ENCODE measurements at places on chromosomes 5 and 9.

- DNase-seq = no peak
Measured at GRCh38 chr9:36298566-36298965, 40.3 kb upstream of the GNE start.

GRCh38 chr9:135817951-135818717 is 89.2 kb downstream of the CAMSAP1 start:
- DNase-seq = no peak

DNA sequence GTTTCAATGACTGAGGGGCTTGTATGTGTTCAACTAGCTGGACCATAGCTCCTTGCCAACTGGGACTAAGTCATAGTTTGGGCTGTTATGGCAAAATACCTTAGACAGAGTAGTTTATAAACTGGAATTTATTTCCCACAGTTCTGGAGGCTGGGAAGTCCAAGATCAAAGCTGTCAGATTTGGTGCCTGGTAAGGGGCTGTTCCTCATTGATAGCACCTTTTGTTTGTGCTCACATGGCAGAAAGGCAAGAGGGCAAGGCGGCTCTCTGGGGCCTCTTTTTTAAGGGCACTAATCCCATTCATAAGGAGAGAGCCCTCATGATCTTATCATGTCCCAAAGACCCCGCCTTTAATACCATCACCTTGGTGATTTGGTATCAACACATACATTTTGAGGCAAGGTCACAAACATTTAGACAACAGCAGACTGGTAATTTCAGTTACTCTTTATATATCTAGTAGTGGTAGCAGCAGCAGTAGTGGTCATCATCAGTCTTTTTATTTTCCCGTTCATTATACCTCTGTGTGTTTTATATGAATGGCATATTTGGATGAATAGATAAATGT is 477.0 kb downstream of the CCDC171 start:
- DNase-seq = no peak

DNA sequence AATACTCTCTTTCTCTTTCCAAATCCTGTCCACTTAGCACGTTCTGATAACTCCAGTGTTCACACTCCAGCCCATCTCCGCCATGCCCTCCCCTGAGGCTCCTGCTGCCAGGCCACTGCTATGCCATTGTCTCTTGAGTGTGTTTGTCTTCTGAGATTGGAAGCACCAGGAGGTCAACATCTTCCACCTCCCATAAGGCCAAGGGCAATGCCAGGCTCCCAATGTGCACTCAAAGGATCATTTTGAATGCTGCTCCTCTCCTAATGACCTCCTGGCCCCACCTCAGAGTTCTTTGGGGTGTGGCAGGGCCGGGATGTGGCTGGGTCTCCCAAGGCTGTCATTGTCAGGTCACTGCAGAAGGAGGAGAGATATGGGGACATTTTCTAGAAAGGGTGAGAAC is 19.5 kb downstream of the IGIP start:
- no peak for DNase-seq

DNA sequence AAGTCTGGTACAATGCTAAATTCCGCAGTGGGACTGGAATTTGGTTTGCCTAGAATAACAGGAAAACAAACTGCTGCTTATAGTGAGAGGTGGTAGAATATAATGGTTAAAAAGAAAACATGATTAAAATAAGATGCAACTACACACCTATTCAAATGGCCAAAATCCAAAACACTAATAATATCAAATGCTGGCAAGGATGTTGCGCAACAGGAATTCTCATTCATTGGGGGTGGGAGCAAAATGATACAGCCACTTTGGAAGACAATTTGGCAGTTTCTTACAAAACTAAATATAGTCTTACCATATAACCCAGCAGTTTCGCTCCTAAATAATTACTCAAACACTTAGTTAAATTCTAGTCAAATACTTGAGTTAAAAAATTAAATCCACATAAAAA is 50.8 kb upstream of the TPD52L3 start:
- no peak for DNase-seq

DNA sequence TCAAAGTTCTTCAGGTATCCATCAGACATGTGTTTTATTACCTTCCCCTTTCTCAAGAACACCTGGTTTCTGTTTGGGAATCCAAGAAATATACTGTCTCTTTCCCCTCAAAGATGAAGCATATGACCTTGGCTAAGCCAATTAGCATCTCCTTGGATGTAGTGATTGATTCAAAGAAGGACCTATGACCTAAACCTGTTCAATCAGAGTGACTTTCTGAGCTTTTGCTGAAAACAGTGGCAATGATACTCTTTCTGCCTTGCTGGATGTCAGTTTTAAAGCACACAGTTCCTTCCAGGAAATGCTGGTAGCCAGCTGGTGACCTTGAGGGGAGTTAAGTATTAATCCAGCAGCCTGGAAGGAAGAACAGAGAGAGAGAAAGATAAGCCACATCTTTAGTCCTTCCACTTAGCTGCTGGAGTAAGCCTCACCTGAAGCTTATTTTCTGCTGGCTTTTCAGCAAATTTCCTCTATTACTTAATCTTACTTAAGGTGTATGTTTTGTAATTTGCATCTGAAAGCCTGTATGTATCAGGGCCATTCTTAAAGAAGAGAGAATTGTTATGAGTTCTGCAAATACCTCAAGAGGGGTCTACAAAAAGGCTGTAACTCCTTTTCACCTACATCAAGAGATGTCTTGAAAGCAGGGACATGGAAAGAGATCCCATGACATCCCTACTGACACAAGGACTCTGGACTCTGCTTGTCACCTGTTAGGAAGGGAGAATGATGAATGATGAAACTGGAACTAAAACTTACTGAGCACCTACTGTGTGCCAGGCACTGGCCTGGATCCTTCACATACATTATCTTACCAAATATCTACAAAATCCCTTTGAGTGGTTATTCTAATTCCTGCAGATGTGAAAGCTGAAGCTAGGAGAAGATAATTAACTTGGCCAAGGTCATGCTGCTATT is 35.2 kb upstream of the PIK3R1 start:
- DNase-seq = no peak

DNA sequence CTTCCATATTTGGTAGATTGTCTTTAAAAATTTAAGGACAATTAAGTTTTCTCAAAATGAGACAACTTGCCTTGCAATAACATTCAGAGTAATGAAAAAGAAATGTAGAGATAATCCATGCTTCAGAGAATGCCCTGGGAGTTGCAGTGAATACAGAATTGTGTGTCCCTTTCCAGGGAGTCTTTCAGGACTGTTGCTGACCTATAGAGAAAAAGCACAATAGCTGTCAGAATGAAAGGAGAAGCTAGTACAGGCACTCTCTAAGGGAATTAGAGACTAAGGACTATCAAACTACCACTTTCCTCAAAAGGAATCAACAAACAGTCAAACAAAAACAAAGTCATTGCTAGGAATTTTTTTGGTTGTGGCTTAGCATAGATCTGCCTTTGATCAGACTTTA is 93.0 kb downstream of the CCDC192 start:
- no peak for DNase-seq

DNA sequence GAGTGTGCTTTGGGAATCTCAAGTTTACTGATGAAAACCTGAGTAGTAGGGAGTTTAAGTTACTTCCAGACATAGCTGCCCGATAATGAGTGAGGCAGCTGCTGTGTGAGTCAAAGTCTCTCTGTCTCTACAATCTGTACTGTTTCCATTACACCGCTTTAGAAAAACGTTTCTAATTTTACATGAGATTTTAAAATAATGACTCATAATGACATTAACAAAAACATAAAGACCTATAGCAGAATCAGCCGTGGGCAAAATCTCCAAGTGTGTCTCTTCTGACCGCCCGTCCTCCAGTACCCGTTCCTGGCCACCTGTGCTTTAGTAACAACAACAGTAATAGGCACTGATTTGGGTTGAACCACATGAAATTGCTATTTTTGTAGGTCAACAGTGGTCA is 69.6 kb upstream of the PRRC1 start:
- no peak for DNase-seq

DNA sequence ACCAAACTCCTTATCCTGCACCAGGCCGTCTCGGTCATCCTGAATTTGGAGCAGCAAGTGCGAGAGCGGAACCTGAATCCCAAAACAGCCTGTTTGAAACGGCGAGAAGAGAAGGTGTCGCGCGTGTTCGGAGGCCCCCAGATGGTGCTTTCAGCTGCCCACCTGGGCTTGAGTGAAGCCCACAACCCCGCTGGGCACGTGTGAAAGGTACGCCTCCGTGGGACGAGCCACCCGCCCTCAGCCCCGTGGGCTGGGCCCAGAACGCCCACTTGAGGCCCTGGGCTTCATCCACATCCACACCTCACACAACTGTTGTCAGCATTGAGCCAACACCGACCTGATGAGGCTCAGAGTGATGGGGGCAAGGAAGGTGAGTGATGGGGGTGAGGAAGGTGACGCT is 72.8 kb downstream of the INSL6 start:
- no peak for DNase-seq

- no peak for DNase-seq
Measured at GRCh38 chr5:147576646-147577535, 67.0 kb upstream of the DPYSL3 start.

DNA sequence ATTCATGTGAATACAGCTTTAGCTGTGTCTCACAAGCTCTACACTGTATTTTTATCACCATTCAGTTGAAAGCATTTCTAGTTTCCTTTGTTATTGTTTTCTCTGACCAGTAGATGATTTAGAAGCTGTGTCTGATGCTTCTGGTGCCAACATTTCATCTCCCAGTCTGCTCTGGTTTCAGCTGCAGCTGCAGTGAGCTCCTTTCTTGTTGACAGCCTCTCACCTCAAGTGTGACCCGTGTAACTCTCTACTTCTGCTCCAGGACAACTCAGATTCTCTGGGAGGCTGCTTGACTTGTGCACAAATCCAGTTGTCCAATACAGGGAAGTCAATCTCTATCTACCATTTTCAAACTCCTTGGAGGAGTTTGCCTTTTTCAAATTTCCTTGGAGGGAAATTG is 504.8 kb downstream of the DIRAS2 start:
- DNase-seq = no peak

DNA sequence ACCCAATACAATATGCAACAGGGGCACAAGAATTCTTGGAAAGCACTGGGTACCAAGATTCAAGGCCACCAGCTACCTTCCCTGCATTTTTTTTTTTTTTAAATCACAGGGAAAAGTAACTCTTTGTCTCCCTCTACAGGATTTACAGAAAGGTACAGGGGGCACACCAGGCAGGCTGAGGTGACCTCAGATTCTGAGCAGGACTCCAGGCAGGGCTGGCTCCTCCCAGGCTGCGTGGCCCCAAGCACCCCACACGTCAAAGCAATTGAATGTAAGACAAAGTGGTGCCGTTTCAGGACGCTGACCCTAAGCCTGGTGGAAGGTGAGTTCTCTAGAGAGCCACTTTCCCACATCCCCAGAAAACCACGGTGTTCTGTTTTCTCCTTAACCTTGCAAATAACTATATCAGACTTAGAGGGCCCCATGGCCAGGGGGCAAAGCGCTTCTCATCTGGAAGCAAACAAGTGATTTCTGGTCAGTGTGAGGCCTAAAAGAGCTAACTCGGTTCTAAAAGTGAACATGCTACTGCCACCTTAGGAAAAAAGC is 222.6 kb downstream of the ROR2 start:
- no peak for DNase-seq

- DNase-seq = no peak
Measured at GRCh38 chr9:4829969-4830368, 37.2 kb downstream of the RCL1 start.

- DNase-seq = no peak
Measured at GRCh38 chr5:74143721-74144330, 496.7 kb downstream of the ENC1 start.

- no peak for DNase-seq
Measured at GRCh38 chr5:38329132-38329715, 70.9 kb downstream of the EGFLAM start.

- DNase-seq = no peak
Measured at GRCh38 chr5:108729242-108729615, 18.5 kb upstream of the FER start.

GRCh38 chr9:136050266-136050700 is 44.8 kb downstream of the NACC2 start:
- DNase-seq = no peak

DNA sequence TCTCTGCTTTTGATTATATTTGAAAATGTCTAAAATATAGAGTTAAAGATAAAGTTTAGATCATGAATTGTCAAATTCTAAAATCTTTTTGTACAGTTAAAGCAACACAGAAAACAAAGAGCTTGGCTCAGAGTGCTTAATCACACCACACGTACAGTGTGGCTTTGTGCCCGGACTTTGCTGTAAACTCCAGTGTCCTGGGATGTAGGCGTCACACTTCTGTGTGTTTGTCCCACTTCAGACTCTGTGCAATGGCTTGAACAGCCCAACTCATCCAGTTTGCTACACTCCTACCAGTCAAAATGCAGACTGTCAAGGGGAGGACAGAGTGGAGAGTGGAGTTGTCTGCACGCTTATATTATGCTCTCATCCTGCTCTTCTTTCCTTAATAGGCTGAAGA is 45.3 kb downstream of the SMARCA2 start:
- DNase-seq = no peak

All from iPS DF 19.7 (cell line).